ENCODE measurements at places on chromosomes 4 and X. TPM values are rescaled to one million over a fixed set of nuclear protein-coding genes. Genes with fewer than 3 reads are reported as not detected.

RHOXF1 gene
- not detected for total RNA-seq

PNMA6F gene
- total RNA-seq, result not detected

CLDN34 gene
- total RNA-seq, result not detected

MSANTD1 gene
- 0.60 TPM for total RNA-seq

HTRA3 gene
- total RNA-seq, result 45.5 TPM

CT45A8 gene
- not detected for total RNA-seq

DGKK gene
- not detected for total RNA-seq

GYPA gene
- total RNA-seq, result not detected

STPG2 gene
- 0.16 TPM for total RNA-seq

ACE2 gene
- not detected for total RNA-seq

PDCL2 gene
- not detected for total RNA-seq

HEPH gene
- total RNA-seq, result 70.2 TPM

AWAT2 gene
- total RNA-seq, result not detected

GAGE13 gene
- not detected for total RNA-seq
